Stimulated activated naive CD8-positive, alpha-beta T cell treated with anti-CD3 and anti-CD28 coated beads, Interleukin-15, amount 100 ng/mL, for 72 hours (primary cell): ENCODE measurements at places on chromosomes 3 and 15.
A peak's percentile ranks its signal among the peaks of the same experiment; 100 is the strongest.

DNA sequence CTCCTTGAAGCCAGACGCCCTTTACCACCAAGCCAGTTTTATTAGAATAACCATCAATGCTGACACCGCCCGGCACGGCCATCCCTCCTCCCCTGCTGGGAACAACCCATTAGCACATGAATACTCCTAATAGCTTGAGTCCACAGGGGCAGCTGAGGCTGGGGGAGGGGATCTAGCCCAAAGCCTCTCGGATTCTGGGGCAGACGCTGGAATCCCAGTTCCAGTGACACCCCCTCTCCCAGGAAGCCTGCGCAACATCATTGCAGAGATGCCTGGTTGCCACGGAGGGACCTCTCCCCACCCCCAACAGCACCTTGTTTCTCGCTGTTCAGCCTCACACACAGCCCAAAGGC is 1.2 kb upstream of the LINGO1 start:
- no peak for DNase-seq

DNA sequence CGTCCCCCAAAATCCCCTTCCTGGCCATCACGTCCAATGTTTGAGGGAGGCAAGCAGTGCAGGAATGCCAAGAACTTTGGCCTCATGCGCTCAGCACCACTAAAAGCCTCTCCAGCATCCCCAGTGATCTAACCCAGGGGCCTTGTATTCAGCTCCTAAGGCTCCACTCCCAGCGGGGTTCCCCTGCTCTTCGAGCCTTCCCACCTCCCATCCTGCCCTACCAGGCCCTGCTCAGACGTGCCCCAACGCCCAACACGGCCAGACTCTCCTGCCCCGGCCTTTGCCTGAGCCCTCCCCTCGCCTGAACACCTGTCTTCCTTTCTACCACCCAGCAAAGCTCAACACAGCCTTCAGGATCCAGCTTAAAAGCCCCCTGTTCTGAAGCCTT is 30.5 kb downstream of the PLXND1 start:
- DNase-seq: no peak

DNA sequence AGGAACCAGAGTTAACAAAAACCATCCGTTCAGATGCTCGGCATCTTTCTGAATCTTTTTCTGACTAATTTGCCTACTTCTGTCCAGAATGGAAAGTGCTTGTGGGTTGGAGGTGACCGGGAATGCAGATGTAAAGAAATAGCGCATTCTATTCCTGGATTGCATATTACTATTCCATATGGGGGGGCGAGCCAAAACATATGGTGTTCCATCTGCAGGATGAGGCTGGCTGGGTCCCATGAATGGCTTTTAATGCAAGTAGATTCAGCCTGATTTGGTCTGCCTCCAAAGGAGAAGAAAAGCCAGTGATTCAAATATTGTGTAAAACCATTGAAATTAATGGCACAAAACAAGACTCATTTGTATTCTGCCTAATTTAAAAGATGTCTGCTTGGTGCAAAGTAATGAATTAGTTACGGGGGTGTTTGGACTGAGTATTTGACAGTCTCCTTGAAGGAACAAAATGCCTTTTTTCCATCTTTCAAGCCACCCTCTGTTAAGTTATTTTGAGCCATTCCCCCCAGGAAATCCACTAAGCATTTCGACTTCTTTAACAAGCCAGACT is 99.0 kb downstream of the ST8SIA2 start:
- DNase-seq: no peak

DNA sequence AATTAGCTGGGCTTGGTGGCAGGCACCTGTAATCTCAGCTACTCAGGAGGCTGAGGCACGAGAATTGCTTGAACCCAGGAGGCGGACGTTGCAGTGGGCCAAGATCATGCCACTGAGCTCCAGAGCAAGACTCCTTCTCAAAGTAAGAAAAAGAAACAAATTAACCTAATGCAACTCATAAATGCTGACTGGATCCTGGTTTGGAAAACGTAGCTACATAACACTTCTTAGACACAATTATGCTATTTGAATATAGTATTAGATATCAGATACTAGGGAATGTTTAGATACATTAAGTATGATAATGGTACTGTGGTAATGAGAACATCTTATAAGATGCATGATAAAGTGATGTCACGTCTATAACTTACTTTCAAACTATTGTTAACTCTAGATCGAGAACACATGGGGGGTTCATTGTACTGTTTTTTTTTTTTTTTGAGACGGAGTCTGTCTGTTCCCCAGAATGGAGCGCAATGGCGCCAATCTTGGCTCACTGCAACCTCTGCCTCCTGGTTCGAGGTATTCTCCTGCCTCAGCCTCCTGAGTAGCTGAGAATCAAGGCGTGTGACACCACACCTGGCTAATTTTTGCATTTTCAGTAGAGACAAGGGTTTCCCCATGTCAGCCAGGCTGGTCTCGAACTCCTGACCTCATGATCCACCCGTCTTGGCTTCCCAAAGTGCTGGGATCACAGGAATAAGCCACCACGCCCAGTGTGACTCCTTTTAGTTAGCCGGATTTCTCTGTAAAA is 5.9 kb upstream of the ISY1 start:
- DNase-seq: no peak

GRCh38 chr3:168336276-168336675 is 240.6 kb upstream of the GOLIM4 start:
- DNase-seq: no peak

DNA sequence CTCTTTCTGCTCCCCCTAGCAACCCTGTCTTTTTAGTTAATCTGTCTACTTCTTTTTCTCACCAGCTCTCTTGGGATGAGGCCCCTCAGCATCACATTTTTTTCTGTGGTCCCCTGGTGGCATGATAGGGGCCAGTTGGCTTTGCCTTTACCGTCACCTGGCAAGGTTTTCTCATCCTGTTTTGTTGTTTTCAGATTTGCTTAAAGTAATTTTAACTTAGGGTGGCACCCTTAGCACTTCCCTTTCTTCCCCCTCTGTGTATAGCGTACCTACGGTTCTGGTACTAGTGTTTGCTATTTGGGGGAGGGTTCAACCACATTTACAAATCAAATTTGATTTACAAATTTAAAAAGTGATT is 35.6 kb downstream of the PDCD6IP start:
- no peak for DNase-seq

DNA sequence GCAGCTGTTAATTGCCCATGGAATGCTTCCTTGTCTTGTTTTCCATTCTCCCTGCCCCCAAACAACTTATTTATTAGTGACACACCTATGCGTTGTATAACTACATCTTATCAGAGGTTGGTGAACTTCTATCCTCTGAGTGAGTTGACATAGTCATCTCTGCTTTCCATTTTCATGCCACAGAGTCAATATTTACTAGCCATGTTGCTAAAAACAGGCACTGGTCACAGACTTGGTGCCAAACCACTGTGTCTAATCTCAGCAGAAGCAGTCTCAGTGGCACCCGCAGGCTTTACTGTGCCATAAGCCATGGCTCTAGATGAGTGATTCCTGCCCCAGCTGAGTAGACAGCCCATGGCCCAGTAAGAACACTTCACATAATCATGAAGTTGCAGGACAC is 26.5 kb downstream of the DAPK2 start:
- DNase-seq: no peak

GRCh38 chr3:9627901-9628633 is 21.2 kb upstream of the MTMR14 start:
- DNase-seq: no peak

GRCh38 chr3:48798998-48799397 is 48.7 kb downstream of the PRKAR2A start:
- no peak for DNase-seq

DNA sequence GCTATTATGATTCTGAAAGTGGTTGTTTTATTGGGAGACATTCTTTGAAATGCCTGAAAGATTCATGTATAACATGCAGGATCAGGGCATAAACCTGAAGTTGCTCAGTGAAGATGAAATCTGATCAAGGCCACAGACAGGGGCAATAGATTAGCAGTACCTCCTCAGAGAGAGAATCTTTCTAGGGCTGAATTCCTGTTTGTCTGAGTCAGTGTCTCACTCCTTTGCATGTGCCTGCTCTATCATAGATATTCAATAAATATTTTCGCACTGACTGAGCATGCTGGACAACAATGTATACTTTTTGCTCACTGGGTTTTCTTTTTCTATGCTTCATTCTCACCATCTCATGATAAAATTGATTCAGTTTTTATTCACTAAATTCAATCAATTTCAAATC is 49.8 kb upstream of the PFN2 start:
- DNase-seq: no peak

DNA sequence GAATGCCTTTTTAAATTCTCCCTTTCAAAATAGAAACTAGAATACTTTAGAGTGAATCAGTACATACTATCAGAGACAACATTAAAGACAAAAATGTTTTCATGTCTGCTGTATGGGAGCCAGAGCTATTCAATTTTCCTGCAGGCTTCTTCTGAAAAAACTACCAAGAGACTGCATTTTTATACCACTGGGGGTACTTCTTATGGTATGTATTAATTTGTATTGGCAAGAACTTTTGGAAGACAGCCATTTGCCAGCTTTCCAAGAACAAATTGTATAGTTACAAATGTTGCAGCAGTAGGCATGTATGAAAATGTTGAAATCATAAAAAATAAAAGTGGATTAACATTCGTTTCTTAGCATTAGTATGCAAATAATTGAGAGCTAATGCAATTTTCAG is 1010.0 kb upstream of the CADM2 start:
- no peak for DNase-seq

DNA sequence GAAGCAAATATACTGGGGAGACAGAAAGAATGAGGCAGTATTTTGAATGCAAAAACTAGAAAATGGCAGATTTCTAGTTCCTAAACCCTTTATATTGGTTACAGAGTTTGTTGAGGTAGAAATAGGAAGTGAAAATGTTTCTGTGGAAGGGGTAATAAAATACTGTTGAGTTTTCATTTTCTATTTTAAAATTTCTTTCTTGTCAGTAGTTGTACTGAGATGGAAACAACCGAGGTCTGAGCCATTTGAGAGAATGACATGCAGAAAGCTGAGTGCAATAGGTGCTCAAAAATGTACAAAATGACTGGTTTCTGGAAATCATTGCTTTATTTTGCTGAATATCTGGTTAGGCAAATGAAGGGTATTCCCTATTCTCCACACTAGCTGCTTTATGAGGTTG is 361.4 kb downstream of the CHL1 start:
- DNase-seq: no peak

- DNase-seq: peak; percentile 21
Measured at GRCh38 chr15:38555686-38556334, 8.8 kb downstream of the RASGRP1 start.

- no peak for DNase-seq
Measured at GRCh38 chr15:91136386-91136923, 36.4 kb downstream of the SV2B start.

- DNase-seq: no peak
Measured at GRCh38 chr3:114400371-114400770, 106.5 kb downstream of the TIGIT start.

DNA sequence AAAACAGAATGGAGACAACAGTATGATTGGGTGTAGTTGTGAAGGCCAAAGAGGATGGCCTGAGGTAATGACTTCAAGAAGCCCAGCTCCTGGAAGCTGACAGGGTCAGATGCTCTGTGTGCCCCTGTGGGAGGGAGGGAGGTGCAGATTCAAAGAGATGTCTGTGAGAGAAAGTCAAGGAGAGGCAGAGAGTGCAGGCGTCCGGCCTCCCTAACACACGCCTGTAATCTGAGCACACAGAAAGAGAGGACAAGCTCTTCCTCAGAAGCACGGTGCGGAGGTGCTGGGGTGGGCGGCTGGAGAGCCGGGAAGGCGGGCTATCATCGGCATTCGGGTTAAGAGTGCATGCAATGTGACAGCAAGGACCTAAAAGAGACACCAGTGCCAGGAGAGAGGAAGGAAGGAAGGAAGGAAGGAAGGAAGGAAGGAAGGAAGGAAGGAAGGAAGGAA is 238.2 kb upstream of the HES1 start:
- DNase-seq: no peak

DNA sequence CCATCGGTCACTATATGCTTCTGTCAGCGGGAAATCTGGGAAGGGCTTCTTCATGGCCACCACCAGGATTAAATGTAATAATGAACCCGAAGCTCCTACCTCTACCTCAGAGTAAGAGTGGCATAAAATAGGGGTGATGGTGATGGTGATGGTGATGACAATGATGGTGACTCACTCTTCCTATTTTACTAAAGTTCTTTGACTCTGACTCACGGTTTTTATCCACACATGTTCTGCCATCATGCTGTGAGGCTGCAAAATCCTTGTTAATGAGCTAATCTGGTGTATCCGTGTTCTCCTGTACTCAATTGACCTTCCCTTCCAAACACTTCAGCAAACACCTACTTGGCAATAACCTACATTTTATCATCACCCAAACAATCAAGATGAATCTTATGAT is 18.3 kb upstream of the FOXP1 start:
- DNase-seq: no peak

- DNase-seq: no peak
Measured at GRCh38 chr3:196754091-196754981, 14.7 kb downstream of the PAK2 start.

- peak; percentile 20 for DNase-seq
Measured at GRCh38 chr3:10941972-10942371, 50.6 kb upstream of the SLC6A1 start.

GRCh38 chr3:113514265-113514769 is 639 bp downstream of the SPICE1 start:
- no peak for DNase-seq

DNA sequence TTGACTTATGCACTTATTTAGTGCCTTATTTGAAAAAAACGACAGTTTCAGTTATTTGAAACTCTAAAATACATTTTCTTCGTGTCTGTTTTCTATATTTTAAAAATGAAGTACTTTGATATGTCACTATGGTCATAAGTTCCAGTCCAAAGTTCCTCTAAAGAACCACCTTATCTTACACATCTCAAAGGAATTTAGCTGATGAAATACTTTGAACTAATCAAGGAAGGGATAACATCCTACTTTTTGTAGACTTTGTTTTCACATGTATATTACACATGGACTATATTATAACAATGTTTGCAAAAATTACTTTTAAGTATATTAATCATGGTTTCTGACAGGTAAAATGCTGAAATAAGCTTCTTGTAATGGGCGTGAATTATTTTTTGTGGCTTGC is 265.8 kb upstream of the ZNF717 start:
- no peak for DNase-seq

GRCh38 chr15:101012326-101013200 is 93.4 kb downstream of the LRRK1 start:
- no peak for DNase-seq

GRCh38 chr3:24523988-24524727 is 29.5 kb upstream of the THRB start:
- no peak for DNase-seq

- DNase-seq: no peak
Measured at GRCh38 chr3:50687127-50687751, 12.5 kb downstream of the DOCK3 start.

GRCh38 chr15:91855241-91855640 is 1.7 kb downstream of the SLCO3A1 start:
- no peak for DNase-seq

- DNase-seq: no peak
Measured at GRCh38 chr15:85497172-85497569, 116.8 kb downstream of the AKAP13 start.

DNA sequence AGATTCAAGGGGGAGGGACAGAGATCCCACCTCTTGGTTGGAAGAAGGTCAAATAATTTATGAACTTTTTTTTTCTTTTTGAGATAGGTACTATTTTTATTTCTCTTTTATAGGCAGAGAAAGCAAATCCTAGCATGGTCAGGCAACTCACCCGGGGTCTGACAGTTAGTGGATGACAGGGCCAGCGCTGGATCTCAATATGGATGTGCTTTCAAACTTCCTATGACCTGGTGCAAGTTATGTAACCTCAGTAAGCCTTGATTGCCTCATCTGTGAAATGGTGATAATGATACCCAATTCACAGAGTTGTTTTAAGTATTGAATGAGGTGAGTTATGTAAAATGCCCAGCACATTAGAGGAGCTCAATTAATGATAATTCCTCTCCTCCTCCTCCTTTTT is 86.8 kb upstream of the MEF2A start:
- DNase-seq: no peak
